Fibroblast of the conjunctiva (primary cell): ENCODE measurements at places on chromosomes 5 and 9.

- DNase-seq, result peak; percentile 79
These were observed 83.6 kb upstream of the TNFSF8 start for GRCh38 chr9:115013998-115014397.

GRCh38 chr9:93122721-93123221, 11.3 kb downstream of the NINJ1 start:
- no peak for DNase-seq

GRCh38 chr9:806285-807156, 35.0 kb upstream of the DMRT1 start:
- peak; percentile 14 for DNase-seq

DNA sequence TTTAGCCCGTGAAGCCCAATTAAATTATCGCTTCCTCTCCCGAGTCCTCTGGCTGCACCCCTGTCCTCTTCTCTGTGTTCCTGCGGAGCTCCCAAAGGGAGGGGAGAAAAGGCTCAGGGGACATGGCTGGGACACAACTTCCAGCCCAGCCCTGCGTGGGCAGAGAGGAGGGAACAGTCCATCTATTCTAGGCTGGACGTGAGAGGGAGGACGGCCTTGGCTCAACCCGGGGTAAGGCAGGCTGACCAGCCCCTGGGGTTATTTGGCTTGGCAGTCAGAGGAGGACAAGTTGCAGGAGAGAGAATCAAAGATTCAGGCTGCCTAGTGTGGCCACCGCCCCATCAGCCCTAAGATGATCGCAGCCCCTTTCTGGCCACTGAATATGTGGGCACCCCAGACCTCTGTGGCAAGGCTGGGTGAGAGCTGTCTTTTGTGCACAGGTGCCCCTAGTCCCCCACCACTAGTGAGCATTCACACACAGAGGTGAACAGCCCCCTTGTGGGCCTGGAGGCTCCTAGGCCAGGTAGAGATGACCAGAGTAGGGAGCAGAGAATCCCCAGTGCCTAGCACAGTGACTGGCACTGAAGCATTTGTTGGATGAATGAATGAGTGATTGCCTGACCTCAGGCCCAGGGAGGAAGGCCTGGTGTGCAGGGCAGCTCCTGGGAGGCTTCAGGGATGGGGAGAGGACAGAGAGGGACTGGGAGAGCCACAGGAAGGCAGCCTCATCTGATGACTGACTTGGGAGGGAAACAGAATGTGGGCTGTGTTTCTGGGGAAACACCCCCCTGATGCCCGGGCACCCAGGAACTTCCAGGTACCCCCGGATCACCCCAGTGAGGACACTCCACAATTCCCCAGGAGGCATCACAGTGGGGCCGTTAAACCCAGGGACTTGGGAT, 133.9 kb downstream of the C9orf50 start:
- peak; percentile 83 for DNase-seq

- peak; percentile 34 for DNase-seq
These were observed 166.3 kb downstream of the MPDZ start for GRCh38 chr9:13113216-13113615.

- DNase-seq, result no peak
These were observed 244.6 kb upstream of the EFNA5 start for GRCh38 chr5:107915176-107915812.

GRCh38 chr9:26723486-26723885, 169.1 kb downstream of the CAAP1 start:
- DNase-seq, result no peak

DNA sequence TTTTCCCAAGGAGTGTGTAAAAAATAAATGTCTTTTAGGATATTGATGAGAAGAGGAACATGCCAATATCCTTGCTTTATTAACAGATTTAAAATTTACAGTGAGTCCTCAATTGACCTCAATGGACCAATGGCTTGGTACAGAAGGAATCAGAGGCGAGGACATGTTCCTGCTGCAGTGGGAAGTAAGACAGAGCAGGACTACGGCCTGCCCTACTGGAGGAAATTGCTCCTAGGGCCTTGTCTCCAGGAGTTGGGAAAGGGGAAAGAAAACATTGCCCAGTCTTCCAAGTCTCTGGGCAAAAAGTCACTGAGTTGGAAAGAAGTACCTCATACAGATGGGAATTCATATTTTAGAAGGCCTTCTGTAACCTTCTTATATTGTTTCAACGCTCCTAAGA, 33.1 kb upstream of the UGT3A2 start:
- DNase-seq, result no peak

- no peak for DNase-seq
These were observed at the start of gene PALM2AKAP2 for GRCh38 chr9:109779711-109780452. Gene PALM2AKAP2 (plus strand): TSS chr9:109780198. CDS start chr9:109780489, 291 bp downstream.

GRCh38 chr5:114097570-114097969, 264.3 kb upstream of the KCNN2 start:
- no peak for DNase-seq

GRCh38 chr9:72622186-72622585, 100.8 kb downstream of the TMC1 start:
- DNase-seq, result no peak

DNA sequence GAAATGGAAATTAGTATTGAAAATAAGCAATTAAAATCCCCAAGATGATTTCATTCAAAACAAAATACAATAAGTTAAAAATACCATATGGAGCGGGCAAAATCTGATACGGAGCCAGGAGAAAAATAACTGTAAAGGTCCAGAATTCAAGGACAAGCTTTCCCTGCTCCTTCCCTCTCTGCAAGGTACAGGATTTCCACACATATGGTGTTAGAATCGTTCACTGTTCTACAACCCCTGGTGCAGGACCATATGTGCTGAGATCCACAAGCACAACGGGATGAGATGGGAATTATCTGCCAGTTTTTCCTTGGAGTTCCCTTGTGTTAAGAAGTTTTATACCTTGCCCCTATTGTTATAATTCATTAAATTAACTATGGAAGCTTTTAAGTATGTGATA, 94.7 kb upstream of the DMAC1 start:
- DNase-seq, result no peak

DNA sequence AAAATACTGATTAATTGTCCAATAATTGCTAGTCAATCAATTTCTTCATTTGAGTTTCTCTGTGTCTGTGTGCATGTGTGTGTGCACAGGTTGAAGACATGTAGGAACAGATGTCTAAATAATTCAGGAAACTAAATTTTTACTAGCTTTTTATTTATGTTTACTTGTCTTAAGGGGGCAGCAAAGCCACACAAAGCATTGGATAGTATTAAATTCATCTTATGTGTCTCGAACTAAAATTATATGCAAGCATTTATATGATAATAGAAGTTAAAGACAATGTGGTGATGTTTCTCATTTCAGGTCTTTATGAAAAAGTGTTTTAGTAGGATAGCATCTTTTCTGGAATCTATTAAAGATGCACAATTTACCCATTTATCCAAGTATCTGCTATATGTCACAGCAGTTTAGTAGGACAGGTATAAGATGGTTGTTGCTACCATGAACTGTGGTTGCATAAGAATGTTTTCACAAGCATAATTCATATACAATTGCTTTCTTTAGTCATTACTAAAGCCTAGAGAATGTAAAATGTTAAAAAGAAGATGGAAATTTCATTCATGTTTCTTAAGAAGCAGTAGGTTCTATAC, 784.6 kb upstream of the NUDT12 start:
- DNase-seq, result peak; percentile 40

- DNase-seq, result peak; percentile 47
These were observed 9.3 kb downstream of the STOM start for GRCh38 chr9:121360601-121361374.

- no peak for DNase-seq
These were observed 371.4 kb downstream of the NTRK2 start for GRCh38 chr9:85040821-85041465.

GRCh38 chr5:136805466-136805865, 440.1 kb upstream of the TRPC7 start:
- DNase-seq, result no peak

DNA sequence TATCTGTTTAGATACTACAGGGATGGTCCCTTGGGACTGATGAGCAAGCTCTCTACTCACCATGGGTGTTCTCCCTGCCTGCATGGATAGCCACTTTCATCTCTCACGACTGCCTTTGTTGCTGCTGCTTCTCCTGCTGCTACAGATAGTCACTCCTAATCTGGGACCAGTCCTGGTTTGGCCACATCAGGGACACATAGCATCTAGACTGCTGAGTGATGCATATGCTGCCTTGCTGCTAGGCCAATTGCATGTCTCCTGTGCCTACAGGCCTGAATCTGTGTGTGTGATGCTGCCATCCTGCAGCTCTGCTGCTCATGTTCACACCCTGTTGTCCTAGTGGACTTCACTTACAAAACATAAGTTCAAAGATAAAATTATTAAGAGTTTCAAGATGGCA, 297.1 kb downstream of the HCN1 start:
- DNase-seq, result no peak

DNA sequence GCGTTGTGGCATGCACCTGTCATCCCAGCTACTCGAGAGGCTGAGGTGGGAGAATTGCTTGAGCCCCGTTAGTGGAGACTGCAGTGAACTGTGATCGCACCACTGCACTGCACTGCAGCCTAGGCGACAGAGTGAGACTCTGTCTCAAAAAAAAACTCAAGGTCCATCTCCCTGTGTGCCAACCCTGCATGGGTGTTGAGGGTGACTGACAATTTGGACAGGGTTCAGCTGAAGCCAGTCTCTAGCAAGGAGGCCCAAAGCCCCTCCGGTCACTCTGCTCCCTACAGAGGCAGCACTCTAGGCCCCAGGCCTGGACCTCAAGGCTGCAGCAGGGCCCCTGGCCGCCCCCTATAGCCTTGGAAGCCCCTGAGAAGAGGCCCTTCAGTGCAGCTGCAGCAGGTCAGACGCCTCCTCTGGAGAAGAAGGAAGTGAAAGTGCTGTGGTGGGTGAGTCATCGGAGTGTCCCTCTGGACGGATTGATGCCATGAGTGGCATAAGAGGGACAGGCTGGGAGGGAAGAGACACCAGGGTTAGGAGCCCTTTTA, 39.2 kb upstream of the NEK6 start:
- DNase-seq, result no peak

DNA sequence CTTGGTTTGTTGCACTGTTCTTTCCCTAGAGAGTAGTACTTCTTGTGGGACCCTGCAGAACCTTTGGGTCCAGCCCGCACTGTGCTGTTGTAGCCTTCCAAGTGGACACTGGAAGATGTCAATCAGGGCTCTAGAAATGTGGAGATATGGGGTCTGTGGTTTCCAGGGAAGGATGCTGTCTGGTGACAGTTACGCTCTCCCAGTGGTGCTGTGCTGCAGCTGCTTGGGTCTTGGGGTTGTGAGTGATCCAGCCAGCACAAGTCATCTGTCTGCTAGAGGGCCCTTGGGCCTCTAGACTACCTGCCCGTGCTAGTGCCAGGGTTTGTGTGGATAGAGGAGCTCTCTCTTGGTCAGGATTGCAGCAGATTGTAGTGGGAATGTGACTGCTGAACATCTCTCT, 484.5 kb downstream of the DMAC1 start:
- no peak for DNase-seq

DNA sequence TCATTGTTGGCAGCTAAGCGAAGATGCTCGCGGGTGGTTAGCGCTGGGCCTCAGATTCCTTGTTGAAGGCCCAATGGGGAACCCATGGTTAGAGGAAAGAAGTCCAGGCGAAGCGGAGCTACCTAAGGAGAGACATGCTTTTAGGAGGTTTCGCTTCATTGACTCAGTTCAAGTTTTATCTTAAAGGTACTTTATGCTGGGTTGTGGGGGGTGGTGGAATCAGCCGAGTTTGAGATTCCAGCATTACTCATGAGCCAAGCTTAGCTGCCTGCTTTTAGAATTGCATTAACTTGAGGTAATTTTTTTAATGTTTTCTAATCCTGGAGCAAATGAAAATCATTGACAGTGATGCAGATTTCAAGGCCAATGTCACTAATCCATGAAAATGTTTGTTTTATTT, 16.1 kb downstream of the MEGF10 start:
- DNase-seq, result no peak

DNA sequence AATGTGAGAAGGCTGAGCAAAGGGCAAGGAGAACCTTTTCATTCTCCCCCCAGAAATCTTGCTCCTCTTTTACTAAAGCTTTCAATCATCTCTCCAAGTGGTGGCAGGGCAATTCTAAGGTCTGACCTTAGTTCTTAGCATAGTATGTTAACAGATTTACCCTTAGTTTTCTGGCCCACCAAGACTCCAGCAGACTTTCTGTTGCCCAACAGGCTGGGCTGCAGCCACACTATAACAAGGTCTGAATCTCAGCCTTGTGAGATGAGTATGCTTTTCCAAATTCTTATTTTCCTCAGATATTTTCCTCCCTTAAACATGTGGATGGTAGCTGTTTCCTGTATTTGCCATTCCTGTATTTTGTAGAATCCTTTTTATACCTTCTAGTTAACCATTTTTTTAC, 69.5 kb downstream of the NIPBL start:
- DNase-seq, result no peak

DNA sequence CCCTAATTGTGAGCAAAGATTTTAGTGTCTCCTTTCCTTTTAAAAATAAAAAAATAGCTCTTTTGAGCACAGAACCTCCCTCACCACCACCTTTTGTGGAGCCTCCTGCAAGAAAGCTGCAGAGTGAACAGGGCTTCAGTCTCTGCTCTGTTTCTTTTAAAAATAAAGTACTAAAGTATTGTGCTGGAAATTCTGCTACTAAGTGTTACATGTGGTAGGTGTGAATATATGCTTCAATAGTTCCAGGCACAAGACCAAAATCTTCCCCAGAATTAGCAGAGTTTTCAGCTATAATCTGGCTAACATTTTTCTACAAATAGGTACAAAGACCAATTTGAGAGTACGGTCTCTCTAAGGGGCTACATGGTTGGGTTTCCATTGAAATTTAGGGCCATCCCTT, 40.3 kb upstream of the NFIB start:
- no peak for DNase-seq

- no peak for DNase-seq
These were observed 3.5 kb downstream of the LECT2 start for GRCh38 chr5:135951257-135951656.

- DNase-seq, result no peak
These were observed 28.9 kb upstream of the PDCD1LG2 start for GRCh38 chr9:5481322-5482040.

DNA sequence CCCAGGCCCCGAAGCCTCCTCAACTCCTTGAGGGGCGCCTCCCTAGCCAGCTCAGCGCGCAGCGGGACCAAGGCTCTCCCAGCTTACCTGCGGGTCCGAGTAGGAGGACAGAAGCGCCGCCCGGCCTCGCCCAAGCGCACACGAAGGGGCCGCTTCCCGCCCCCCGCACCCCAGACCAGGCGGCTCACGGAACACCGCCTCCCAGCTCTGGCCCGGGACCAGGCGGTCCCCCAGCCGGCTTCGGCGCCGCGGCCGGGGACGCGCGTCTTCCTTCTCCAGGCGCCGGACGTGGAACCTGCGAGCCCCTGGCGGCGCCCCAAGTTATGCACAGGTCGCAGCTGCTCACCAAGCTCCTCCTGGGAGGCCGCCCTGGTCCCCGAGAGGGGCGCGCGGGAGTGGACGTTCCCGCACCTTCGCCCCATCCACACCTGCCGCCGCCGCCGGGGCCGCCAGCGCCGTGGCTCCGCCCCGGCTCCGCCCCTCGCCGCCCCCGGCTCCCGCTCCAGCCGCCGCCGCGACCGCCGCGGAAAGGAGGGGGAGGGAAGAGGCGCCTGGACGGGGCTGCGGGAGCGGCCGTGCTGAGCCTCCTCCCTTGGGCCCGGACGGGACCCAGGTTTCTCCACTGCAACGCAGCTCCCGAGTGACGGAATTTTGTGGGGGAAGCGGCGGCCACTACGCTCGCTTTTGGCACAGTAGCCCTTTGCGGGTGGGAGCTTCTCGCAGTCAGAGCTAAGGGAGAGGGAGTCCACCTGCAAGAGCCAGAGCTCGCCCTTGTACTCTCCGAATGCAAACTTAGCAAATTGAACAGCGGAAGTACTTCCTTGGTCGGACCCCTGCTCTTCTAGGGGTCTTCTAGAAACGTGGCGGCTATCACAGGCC, 77.5 kb upstream of the IFNE start:
- DNase-seq, result no peak

GRCh38 chr9:68841276-68842052, 136.4 kb downstream of the PIP5K1B start:
- DNase-seq, result no peak
